Stimulated activated CD4-positive, alpha-beta T cell treated with anti-CD3 and anti-CD28 coated beads, Interleukin-4, amount 100 ng/mL, for 4 hours (primary cell): ENCODE measurements at places on chromosomes 3 and 15.

DNA sequence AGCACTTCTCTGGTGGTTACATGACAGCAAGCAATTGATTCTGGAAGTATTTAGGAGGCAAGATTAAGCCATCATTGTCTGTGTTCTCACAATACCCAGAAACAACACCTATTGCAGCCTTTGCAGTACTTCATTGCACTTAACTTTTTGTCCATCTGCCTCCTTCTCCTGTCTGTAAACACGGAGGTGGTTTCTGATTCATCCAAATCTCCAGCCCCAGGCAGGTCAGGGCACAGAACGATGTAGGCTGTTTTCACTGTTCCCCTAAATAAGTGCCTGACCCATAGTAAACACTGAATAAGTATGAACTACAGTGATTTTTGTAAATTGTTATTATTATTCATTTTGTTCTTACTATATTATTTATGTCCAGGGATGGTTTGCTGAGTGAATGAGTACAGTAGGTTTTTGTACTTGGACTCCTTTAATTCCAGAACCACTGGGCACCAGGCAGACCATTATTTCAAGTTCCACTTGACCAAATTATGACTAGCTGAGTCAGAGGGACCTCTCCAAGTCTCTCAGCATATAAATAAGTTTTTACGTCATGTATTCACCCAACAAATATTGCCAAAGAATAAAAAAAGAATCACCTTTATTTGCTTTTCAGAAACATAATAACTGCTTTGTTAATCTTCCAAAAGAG, 283.3 kb upstream of the TRIM42 start:
- no peak for DNase-seq

DNA sequence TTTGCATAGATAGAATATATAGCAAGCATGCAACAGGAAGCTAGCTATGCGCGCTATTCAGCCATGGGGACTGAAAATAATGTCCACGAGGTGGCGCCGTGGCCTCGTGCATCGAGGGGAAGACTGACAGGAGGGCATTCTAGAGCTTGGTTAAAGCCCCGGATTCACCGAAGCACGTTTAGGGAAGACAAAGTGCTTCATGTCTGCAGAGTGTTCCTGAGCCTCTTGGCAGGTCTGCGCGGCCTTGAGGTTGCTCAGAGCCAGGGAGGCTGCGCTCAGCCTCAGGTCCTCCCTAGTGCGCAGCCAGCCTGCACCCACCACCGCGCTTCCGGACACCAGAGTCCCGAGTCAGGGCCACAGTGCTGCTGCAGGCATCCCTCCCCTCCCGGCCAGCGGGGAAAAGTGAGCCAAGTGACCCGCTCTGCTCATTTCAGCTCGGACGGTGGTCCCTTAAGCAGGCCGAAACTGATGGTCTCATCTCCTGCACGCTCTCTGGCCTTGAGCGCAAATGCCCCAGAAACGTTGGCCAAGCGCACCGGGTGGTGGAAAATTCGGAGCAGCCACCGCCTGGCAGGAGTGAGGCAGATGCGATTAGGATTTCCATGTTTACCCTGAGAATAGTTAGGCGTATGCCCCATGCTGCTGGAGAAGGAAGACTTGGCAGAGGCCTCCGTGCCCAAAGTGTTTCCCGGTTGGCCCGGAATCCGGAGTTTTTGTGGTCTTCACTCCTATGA, 24.8 kb downstream of the GABRA5 start:
- DNase-seq, result peak; percentile 14

DNA sequence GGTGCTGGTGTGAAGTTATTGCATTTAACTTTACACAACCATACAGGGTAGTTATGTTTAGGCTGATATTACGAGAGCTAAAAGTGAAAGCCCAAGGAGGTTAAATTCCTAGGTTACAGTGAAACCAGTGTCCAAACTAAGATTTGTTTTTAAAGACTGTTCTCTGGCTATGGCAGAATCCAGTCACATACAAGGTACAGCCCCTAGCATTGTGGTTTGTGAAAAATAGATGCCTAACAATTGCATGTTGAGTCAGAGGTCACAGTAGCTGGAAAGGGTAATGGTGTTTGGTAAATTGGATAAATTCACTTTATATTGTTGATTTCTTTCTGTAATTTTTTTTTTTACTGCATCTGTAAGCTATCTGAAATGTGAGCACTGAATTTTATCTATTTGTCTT, 614.6 kb upstream of the TBL1XR1 start:
- no peak for DNase-seq

DNA sequence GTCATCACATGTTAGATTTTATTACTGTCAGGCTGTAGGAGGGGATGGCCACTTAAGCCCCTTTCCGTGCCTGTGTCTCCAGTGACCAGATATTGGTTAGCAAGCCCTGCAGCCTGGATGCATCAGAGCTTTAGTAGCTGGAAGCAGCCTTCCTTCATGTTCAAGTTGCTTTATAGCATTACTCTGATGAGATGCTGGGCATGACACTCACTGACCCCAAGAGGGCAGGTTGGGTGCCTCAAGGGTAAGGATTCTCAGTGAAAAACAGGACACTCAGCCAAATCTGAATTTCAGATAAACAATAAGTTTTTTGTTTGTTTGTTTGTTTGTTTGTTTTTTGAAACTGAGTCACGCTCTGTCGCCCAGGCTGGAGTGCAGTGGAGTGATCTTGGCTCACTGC, 68.5 kb upstream of the PTX3 start:
- DNase-seq, result no peak

- no peak for DNase-seq
These were observed 111.0 kb downstream of the MINAR1 start for GRCh38 chr15:79543097-79543496.

DNA sequence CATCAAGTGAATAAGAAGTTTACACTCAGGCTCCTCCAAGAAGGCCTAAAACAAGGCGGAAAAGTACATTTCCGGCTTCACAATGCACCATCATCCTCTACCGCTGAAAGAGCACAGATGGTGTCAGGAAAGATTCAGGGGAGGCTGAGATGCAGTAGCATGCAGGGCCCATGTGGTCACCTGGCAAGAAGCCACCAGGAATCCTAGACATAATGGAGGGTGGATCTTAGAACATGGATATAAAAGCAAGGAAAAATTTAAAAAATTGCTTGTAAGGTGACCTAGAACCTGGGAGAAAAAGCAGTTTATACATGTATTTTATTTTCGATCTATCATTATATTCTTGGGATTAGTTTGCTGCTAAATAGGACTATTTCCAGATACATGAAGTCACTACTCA, 21.9 kb upstream of the OTOL1 start:
- no peak for DNase-seq
